Activated CD8-positive, alpha-beta T cell treated with anti-CD3 and anti-CD28 coated beads for 36 hours (primary cell): ENCODE measurements at places on chromosomes 12 and 14.

- DNase-seq = no peak
These were observed 1004.4 kb upstream of the TMEM132C start for GRCh38 chr12:127262615-127263014.

DNA sequence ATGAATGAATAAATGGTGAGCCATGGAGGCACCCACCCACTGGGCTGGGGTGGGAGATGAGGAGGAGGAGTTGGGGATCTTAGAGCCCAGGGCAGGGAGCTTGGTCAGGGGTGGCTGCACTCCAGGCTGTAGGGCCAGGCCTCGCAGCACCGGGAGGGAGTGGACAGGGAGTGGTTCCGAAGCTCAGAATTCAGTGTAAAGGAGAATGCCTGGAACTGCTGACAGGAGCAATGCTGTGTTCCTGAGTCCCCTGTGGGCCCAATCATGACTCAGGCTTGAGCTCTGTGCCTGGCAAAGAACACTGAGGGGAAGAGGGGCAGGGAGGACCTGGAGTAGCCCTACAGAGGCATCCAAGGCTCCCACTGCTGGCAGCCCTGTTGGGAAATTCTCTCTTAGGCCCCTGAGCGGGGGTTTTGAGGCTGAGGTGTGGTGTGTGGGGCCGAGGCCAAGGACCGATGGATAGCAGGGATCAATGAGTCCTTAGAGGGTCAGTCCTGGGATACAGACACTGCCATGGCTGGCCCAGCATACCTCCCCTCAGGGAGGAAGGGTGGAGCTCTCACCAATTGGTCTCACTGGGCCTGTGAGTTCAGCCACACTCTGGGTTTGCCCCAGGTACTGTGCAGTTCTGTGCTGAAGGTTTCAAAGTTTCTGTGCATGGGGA lies 9.5 kb upstream of the RABGGTA start:
- no peak for DNase-seq

DNA sequence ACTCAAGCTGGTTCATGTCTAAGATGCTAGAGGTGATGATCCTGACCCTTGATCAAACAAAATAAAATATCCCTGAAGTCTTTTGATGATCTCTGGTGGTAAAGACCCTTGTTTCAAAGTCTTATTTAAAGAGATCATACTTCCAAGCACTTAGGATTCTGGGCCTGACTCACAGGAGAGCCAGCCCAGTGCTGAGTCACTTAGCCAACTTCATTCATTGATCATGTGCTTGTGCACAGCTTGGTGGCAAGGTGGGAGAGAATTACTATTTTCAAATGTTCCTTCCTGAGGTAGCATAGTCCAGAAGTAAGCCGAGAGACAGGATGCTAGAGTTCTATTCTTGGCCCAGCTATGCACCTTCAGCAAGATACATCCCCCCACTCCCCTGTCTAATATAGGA lies 40.6 kb downstream of the SCN8A start:
- DNase-seq = no peak

GRCh38 chr14:39276005-39276404 lies 42.3 kb downstream of the MIA2 start:
- no peak for DNase-seq

DNA sequence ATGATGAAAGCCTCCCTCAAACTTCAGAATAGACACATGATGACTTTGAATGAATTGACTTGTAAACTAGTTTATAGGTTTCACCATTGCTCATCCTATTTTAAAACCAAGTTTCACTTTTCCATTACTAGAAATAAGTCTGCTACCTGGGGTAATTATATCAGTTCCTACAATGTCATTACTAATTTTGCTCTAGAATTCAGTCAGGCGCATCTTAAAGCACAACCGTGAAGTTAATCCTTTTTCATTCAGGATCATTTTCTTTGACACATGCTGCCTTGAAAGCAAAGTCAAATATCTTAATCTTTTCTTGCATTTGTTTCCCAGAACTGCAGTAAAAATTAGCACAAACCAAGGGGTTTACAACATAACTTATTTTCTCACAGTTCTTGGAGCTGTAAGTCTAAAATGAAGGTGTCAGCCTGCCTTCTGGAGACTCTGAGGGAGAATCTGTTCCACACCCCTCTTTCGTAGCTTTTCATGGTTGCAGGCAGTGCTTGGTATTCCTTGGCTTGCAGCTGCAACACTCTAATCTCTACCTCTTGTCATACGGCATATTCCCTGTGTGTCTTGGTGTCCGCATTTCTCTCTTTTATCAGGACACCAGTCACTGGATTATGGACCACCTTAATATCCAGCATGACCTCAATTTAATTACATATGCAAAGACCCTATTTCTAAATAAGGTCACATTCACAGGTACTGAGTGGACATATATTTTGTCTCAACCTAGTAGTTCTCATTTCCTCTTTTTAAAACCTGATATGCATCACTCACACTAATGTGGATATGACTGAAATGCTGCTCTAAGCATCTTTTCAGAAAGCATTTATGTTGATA lies 114.3 kb upstream of the PDZRN4 start:
- DNase-seq = no peak

DNA sequence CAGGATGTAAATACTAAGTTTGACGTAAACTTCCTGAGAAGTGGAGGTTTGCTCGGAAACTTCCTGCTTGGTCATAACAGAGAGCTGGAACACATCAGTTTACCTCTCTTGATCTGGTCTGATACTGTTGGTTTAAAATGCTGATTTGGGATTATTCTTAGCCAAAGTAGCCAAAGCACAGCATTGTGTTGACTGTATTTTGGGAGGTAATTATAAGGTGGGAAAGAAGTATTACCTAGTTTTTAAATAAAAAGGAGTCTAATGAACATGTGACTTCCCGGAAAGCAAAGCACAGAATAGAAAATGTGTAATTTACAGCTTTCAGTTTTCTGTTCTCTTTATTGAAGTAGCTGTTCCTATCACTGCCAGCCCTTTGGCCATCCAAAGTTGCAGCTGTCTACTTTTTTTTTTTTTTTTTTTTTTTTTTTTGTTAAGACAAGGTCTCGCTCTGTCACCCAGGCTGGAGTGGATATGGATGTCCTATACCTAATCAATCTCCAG lies 52.2 kb upstream of the SRP54 start:
- peak; percentile 38 for DNase-seq
